KBM-7 (cell line): ENCODE measurements at places on chromosomes 5 and 9.

- DNase-seq, result no peak
These were observed 414.2 kb downstream of the CCDC171 start for GRCh38 chr9:15967068-15967467.

- no peak for DNase-seq
These were observed 452.0 kb upstream of the DMAC1 start for GRCh38 chr9:8251566-8251965.

DNA sequence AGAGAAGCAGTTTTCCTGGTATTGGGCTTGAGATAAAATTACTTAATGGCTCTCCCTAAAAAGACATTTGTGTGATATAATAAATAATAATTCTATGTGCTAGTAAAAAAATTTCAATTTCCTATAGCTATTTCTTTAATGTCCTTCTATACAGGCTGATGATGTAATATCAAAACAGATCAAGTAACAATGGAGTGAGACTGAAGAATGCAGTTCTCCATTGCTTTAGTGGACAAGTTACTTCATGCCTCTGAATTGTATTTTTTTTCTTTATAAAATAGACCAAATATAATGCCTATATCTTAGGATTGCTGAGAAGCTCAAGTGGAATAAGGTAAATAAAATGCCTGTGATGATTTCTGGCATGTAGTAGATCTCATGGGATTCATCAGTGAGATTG is 35.6 kb upstream of the NEURL1B start:
- no peak for DNase-seq

GRCh38 chr5:93735378-93735777 is 6.0 kb downstream of the POU5F2 start:
- no peak for DNase-seq

DNA sequence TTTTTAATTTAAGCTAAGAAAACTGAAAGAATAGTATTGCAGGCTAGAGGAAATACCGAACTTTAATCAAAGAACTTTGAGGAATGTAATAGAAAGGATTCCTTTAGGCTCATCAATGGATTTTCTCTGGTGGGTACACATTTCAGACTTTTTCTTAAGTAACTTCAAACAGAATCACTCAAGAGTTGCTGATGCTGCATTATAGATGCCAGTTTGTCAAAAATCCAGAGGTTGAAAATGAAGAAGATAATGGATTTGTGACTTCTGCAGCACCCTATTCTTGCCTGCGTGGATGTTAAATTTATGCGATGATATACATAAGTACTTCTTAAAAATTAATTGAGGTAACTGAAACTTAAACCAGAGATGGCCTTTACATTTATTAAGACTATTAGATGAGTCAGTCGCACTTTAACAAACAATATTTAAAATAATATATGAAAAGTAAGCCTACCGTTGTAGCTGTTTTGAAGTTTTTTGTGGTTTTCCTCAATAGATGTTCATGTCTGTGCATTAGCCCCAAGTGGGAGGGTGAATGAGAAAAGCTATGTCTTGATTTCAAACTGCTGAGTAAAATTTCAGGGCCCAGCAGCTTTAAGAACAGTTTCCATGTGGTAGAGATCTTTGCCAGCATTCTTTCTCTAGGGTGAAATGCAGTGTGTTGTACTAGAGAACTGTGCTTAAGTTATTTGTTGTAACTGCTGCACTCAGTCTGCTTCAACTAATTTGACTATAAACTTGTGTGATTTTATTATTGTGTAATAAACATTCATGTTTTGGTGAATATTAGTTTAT is at the start of gene OGN:
Gene OGN, minus strand, starts transcription at position 537 of the 795 bp plus-strand sequence. CDS start 1,171 bp downstream, outside the sequence.
- DNase-seq, result no peak

- no peak for DNase-seq
These were observed 92.3 kb upstream of the PUM3 start for GRCh38 chr9:2936221-2936620.

- no peak for DNase-seq
These were observed 688.9 kb upstream of the CDH9 start for GRCh38 chr5:27727254-27727653.

GRCh38 chr5:174427304-174427703 is 297.1 kb upstream of the MSX2 start:
- no peak for DNase-seq

GRCh38 chr5:87354496-87354895 is 58.2 kb downstream of the CCNH start:
- no peak for DNase-seq

DNA sequence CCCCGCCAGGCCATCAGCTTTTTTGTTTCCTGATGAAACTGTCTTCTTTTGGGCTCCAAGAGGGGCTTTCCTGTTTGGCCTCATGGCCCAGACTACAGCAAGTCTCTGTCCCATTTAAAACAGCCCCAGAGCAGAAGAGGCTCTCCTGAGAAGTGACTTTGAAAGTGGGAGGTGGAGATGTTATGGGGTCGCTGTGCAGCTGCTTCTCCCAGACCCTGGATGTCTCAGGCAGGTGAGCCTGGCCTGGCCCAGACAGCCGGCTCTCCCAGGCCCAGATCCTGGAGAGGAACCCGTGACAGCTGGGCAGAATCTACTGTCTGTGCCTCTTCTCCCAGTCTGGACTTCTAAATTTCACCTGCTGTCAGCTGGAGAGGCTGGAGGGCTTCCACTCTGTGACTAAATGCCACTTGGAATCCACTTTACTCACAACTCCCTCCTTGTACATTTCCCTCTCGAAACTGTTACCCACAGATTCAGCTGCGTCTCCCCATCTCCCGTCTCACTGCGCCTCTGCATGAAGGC is 20.6 kb downstream of the FAM78A start:
- no peak for DNase-seq

DNA sequence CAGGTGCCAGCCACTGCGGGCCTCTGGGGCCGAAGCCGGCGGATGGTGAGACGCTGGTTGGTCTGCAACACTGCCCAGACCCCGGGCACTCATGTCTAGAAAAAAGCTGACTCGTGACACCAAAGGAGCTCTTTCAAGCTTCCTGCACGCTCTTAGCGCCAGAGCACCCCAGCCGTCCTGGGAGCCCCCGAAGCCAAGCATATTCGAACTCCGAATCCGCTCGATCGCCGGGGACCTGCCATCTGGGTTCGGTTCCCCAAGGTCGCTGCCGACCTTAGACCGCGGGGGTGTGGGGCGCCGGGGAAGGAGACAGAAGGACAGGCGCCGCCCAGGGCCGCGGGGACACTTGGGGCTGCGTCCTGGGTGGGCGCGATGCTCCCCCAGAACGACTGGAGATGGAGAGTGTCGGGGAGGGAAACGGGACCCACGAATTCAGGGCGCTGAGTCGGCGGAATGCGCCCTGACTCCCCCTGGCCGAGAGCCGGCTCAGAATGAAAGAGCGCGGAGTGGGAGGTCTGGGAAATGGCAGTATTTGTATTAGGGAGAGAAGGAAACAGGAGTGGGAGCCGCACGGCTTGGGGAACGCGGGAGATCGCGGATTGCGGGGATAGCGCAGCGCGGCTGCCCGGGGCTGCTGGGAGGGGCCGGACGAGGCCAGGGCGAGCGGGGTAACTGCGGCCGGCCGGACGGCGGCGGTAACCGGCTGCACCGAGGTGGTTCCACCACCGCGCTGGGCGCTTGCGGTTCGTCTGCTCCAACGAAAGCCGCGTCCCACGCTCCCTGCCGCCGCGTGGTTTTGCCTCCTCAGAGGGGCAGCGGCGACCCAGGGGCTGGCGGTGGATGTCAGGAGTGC is 20.1 kb upstream of the MARCHF6 start:
- no peak for DNase-seq

DNA sequence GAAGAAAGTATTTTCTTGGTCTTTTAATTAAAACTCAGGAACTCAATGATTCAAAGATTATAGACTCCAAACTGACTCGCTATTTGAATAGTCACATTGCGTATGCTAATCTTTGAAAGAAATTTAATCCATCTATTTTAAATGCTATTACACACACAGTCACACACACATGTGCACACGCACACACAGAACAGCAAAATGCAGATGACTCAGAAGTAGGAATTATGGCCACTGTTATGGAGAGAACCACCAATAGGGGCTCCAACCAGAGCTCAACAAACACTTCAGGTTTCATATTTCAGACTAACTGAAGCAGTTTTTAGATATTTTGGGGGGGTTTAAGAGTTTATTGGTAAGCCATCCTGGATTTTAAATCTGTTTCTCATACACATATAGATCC is 1917.9 kb downstream of the EFNA5 start:
- DNase-seq, result no peak

DNA sequence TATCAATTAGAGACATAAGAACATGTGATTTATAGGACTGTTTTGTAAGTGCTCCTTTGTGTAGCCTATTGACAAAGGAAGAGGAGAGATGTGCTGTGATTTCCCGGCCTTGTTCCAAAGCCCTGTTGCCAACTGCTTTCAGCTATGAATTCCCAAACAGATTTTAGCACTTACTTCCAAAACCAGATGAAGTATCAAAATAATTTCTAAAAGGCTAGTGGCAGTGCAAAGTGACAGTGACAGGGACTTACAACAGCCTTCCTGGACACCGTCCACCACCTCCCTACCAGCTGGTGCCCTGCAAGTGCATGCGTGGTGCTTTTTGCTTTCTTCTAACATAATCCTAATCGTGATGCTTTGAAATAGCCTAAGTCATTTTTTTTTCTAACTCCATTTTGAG is 254.1 kb upstream of the ACTBL2 start:
- no peak for DNase-seq

- DNase-seq, result peak; percentile 75
These were observed 21.1 kb downstream of the FAM219A start for GRCh38 chr9:34437006-34437925.

GRCh38 chr5:9054821-9055589 is 490.9 kb downstream of the SEMA5A start:
- no peak for DNase-seq

DNA sequence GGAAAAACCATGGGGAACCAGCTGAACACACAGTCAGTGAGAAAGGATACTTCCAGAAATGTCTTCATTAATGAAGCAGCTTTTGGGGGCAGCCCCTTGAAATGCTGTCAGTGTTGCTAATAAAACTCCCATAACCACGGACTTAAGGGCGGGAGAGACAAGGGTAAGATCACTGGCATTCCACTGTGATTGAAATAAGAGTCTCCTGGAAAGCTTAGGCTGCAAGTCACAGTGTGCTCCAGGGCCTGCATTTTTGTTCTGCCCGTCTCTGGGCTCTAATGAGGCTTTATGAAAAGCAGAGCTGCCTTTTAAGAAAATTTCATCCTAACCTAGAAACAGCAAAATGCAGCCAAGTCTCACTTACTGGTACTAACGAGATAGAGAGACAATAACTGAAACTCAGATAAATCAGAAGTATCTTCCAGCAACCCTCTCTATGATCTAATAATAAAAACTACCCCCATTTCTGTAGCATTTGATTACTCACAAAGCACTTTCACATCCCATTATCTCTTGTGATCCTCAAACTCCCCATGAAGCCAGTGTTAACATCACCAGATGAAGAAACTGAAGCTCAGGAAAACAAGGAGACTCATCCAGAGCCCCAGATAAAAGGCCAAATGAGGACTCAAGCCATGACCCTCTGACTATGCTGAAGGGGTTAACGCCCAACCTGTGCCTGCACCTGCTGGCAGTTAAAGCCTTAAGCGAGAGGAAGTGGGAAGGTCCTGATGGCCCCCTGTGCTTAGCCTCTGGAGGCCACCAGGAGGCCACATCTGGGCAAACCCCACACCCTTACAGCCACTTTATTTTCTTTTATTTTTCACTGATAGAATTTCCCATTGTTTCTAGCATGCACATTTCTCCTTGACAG is 37.5 kb downstream of the SPOCK1 start:
- DNase-seq, result no peak

DNA sequence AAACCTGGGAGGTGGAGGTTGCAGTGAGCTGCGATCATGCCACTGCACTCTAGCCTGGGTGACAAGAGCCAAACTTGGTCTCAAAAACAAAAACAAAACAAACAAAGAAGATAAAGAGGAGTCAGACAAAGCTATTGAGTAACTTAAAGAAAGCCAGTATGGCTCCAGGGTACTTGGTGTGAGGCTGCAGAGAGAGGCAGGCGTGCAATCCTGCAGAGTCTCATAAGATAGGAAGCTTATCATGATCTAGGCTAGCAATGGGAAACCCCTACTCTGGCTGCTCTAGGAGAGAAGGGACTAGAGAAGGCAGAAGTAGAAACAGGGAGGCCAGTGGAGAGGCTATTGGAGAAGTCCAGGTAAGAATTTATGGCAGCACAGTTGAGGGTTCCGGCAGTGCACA is 42.0 kb downstream of the ARRDC3 start:
- DNase-seq, result no peak

DNA sequence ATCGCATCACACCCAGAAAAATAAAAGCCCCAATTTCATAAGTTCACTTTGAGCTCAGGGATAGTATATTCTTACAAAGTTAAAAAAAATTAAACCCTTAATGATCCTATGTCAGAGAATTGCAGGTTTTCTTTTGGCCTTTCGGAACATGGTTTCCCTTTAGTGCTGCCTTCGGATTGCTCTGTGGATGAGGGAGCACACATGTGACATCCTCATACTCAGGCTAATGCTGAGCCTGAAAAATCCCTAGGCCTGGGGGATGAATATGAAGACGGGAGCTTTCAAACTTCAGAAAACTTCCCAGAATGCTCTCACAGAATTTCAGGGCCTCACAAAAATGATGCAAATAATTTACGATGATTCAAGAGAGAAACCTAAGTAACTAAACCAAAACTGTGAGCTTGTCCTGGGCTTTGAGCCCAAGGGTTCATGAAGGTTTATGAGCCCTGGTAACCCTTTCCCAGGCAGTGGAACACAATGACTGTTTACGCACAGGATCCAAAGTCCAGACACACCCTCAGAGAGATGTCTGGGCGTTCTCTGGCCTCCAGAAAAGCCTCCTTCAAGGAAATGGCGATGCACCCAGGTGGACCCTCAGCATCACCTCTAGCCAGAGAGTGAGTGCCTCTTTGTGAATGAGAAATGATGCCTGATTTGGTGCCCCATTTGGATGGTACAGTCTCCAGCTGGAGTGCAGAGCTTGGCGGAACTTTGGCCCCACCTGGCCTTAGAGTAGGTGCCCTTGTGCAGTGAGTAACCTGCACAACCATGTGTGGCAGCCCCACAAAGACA is 145.4 kb downstream of the ENTREP1 start:
- no peak for DNase-seq

DNA sequence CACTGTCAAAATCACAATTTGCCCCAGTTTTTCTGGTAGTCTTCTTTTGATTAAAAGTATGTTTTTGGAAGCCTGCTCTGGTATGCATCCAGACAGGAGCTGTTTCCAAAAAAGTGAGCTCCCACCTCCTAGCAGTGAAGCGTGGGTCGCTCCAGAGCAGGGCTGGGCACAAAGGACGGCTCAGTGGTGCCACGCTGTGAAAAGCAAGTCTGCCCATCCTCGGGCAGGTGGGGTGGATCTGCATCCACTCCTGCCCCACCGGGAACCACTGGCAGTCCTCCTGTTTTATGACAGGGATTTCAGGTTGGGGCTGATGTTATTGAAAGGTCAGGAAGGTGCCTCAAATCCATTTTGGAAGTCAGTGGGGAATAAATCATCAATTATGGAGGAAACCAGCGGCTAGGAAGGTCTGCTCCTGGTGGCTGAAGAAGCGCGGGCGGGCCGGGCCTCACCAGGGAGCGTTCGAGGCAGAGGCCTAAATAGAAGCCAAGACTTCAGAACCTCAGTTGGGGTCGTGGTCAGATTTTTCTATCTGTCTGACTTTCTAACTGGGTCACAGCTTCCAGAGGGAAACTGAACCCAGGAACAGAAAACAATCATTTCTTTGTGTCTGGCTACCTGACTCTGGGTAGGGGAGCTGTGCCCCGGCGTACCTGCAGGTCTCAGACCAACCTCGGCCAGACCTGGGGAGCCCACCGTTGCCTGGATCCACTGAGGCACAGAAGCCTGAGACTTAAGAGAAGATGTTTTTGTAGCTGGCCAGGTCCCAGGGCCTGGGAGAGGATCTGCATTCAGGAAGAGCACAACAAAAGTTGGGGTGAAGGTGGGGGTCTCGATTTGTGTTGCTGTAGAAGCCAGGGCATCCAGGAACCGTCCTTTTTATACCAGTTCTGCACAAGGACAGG is 168.1 kb downstream of the PAX5 start:
- DNase-seq, result no peak

- no peak for DNase-seq
These were observed 6.4 kb downstream of the TNFSF15 start for GRCh38 chr9:114799441-114799840.
